RCC 7860 (cell line): ENCODE measurements at places on chromosomes 16 and 17.

DNA sequence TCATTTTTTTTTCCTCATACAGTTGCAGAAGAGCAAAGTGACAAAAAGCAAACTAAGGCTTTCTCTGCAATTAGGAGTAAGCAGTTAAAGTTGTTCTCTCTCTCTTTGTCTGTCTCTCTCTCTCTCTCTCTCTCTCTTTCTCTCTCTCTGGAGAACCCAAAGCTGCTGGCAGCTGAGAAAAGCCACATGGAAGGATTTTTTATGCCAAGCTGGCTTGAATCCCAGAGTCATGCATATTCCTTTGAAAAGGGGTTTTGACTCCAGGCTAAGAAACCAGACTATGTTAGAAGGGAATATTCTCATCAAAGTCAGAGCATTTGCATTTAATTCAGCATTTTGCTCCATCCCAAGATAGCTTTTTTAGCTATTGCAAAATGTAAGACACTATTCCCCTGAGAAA lies 1114.2 kb upstream of the GOT2 start:
- no peak for DNase-seq

DNA sequence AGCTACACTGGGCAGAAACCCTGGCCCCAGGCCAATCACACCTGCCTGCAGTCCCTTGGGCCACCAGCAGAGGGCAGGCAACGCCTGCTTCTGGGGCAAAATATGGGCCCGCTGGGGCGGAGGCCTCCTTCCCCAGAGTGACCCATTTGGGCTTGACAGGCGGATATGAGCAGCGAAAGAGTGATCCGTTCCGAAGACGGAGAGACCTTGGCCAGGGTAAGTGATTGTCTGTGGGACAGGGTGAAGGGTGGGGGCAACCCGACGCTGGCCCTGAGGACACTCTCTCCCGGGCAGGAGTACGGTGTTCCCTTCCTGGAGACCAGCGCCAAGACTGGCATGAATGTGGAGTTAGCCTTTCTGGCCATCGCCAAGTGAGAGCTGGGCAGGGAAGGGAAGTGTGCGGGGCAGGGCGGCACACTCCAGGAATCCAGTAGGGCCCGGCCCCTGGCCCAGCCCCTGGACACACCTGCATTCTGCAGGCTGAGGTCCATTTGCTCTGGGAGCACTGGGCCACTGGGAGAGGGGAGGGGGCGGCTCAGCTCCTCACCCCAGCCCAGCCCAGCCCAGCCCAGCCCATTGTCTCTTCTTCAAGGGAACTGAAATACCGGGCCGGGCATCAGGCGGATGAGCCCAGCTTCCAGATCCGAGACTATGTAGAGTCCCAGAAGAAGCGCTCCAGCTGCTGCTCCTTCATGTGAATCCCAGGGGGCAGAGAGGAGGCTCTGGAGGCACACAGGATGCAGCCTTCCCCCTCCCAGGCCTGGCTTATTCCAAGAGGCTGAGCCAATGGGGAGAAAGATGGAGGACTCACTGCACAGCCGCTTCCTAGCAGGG lies 3.5 kb upstream of the NHERF1 start:
- peak; percentile 35 for DNase-seq

- no peak for DNase-seq
Measured at GRCh38 chr17:74779501-74779900, 3.4 kb upstream of the NAT9 start.

- no peak for DNase-seq
Measured at GRCh38 chr16:4693956-4694641, 737 bp downstream of the NUDT16L1 start.

GRCh38 chr16:56493815-56494214 lies 26.0 kb downstream of the BBS2 start:
- DNase-seq: no peak

DNA sequence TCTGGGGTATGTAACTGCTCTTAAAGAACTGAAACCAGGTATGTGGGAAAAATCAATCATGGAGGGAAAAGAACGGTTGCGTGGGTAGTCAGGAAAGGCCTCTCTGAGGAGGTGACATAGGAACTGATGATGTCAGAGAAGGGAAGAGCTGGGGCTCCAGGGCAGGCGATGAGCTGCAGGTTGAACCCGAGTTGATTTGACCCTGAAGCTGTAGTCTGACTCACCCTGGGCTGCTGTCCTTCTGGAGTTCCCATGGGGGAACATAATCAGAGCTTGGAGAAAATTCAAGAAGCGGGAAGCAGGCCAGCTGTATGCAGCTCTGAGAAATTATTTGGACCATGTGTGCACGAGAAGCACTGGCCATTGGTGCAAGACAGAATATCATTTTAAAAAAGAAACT lies 16.7 kb downstream of the SLC6A2 start:
- no peak for DNase-seq

DNA sequence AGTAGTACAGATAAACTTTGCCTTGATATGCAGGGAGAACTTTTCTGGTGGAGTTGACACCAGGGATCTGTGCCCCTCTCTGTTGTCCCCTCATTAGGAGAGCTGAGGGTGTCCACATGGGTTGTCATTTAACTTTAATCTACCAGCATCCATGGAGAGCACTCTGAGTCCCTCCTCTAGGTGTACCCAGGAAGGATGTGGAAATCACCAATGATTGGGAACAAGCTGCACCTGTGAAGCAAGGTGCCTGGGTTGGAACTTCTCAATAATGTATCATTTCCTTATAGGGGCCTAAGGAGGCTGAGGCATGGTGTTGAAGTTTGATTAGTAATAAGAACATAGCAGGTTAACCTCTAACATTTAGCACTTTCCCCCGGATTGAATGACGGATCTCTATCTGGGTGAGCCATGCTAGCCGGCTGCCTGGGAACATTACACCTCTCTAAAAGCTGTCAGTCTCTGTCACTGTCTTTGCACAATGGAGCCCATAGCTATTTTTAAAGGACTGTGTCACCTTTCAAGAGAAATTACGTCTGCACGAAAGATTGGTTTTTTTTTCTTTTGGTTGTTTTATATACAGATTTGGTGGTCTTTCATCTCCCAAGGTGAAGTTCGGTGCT lies 239.3 kb downstream of the MAF start:
- DNase-seq: no peak

DNA sequence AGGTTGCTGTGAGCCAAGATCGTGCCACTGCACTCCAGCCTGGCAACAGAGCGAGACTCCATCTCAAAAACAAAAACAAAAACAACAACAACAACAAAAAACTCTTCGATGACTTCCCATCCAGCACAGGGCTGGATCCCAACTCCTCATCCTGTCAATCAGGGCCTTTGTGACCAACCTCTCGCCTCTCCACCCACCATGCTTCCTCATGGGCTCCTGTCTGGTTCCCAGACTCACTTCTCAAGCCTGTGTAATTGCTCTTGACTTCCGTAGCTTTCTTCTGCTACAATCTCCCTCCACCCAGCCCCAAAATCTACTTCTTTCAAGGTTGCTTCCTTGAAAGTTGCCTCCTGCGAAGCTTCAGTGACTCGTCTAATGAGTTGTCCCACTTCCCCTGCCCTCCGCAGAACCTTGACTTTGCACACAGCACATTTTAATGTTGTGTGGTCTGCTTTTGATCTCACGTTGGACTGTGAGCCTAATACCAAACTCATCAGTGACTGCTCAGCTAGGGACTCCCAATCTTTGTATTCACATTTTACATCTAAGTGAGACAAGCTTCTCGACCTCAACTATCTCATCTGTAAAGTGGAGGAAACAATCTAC lies 936 bp upstream of the RASL10B start:
- DNase-seq: no peak

DNA sequence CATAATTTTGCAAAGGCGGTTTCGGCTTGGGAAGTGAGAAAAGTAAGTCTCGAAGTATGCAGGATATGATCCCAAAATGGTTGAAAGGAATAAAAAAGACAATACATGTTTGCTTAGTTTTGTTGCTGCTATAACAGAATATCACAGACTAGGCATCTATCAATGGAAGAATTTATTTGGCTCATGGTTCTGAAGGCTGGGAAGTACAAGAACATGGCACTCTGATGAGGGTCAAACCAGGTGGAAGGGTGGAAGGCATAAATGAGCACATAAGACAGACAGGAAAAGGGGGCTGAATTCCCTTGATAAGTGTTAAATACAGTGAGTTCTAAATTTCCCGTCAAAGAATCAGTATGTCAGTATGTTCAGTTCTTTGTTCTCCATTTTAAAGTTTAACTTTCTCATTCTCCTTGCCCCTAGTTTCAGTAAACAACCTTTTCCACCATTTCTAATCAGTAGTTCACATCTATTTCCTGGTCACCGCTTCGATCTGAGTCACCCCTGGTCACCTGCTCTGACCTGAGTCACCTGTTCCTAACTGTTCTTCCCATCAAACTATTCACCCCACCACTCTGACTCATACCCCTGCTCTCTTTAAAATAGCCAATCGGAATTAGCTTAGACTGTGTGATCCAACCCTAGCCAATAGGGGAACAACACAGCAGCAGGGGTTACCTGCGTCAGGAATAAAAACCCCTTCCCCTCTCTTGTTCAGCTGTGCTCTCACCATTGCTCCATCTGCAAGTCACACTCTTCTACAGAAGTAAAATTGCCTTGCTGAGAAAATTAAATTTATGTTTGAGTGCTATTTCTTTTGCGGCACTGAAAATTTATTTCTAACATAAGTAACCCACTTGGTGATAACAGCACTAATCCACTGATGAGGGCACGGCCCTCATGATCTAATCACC lies 240.8 kb downstream of the STX8 start:
- DNase-seq: peak; percentile 13

DNA sequence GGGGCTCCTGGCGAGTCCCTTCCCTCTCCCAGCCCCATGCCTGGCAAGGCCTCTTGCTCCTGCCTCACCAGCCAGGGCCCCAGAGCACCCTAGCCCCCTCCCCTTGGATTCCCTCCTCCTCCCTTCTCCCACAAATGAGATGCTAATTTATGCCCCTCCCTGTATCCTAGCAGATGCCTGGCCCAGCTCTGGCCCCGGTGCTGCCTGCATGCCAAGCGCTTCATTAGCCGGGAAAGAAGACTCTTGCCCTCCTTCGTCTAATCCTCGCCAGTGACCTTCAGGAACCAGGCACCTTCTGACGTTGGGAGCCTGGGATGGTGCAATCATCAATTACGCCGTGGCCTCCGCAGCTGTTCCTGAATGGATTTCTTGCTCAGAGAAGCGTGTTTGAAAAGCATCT lies 127.8 kb downstream of the SDK2 start:
- DNase-seq: no peak

GRCh38 chr17:8844229-8845218 lies 22.9 kb downstream of the PIK3R6 start:
- DNase-seq: no peak

- DNase-seq: no peak
Measured at GRCh38 chr16:27646806-27647205, 96.9 kb downstream of the KATNIP start.

GRCh38 chr17:17729620-17730249 lies 48.5 kb downstream of the RAI1 start:
- DNase-seq: no peak

DNA sequence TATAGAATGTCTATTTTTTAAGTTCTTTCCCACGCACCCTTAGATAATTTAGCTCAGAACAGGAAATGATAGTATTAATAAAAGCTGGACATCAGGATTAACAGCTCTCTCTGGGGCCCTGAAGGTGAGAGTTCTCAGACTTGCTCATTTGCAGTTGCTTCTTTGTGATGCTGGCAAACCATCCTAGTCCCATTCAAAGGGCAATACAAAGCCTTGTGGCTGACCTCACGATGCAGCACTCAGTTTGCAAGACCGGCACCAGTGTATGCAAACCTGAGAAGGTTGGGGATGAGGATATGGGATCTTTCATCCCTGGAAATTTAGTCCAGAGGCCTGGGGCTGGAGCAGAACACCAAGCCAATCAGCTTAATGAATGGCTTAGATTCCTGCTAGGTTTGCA lies 29.3 kb downstream of the STH start:
- DNase-seq: no peak

DNA sequence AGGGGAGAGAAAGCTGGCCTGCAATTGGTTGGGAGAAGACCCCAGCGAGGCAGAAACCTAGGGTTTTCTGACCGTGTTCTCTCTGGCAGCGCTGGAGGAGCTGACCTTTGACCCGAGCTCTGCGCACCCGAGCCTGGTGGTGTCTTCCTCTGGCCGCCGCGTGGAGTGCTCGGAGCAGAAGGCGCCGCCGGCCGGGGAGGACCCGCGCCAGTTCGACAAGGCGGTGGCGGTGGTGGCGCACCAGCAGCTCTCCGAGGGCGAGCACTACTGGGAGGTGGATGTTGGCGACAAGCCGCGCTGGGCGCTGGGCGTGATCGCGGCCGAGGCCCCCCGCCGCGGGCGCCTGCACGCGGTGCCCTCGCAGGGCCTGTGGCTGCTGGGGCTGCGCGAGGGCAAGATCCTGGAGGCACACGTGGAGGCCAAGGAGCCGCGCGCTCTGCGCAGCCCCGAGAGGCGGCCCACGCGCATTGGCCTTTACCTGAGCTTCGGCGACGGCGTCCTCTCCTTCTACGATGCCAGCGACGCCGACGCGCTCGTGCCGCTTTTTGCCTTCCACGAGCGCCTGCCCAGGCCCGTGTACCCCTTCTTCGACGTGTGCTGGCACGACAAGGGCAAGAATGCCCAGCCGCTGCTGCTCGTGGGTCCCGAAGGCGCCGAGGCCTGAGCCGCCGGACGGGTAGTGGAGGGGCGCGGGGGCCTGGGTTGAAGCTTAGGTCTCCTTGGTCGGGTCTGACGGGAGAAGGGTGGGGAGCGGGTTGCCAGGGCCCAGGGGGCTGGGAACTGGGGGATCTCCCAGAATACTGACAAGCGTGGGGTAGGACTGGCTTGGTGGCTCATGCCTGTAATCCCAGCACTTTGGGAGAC lies 7.4 kb upstream of the PYDC1 start:
- no peak for DNase-seq

DNA sequence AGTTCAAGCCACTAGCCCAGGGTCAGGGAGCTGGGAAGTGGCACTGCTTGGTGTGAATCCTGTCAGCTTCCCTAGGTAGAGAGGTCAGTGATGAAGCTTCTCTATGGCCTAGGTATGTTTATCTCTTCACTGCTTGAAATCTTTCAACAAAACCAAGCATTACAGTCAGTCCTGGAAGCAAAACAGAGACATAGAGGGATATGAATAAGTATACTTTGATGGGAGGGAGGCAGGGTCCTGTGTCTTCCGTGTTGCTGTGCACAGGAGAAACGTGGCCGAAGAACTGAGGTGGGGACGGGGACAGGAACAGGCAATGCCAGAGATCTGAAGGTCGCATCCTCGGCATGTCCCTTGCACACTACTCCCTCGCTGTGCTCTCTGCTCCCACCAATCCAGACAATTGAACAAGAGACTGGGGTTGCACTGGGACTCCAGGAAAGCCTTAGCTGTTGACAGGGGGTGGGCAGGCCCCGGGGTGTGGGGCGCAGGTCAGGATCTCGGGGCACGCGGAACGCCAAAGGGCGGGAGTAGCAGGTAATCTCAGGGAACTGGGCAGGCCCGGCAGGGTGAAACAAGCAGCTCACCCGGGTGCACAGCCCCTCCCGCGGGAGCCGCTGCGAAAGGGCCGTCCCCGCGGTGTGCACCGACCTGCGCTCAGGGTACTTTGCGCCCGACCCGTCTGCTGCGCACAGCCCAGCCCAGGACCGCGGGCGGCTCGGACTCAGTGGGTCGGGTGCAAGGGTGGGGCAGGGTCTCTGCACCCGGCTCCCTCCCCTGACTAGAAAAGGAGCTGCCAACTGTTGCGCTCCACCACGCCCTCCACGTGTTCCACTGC lies at the start of gene MT1H:
MT1H (plus strand) TSS at position 810 of the 835 bp plus-strand sequence. CDS start 71 bp downstream, outside the sequence.
- no peak for DNase-seq
